Stimulated activated CD8-positive, alpha-beta memory T cell treated with anti-CD3 and anti-CD28 coated beads, Interleukin-12 subunit alpha, Interleukin-12 subunit beta, amount 100 ng/mL, for 4 hours (primary cell): ENCODE measurements at places on chromosomes 4 and X.

- no peak for DNase-seq
Measured at GRCh38 chrX:10173331-10173900, 16.6 kb downstream of the CLCN4 start.

- DNase-seq, result no peak
Measured at GRCh38 chrX:19595043-19595677, 79.9 kb upstream of the MAP3K15 start.

DNA sequence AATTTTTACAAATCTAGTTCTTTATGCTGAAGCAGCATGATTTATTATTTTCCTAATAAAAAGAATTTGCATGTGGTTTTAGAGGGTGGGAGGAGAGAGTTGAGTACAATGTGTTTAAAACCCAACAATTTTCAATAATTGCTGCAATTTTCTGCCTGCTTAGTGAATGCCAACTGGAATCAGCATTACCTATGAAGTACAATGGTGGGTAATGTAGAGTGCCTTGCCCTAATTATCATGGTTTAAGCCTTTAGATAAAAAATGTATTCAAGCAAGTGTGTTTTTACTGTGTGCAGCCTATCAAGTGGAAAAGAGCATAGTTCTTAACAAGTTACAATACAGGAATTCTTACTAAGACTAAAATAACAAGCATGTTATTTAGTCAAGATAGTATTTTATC lies 77.9 kb upstream of the ANKRD50 start:
- no peak for DNase-seq

DNA sequence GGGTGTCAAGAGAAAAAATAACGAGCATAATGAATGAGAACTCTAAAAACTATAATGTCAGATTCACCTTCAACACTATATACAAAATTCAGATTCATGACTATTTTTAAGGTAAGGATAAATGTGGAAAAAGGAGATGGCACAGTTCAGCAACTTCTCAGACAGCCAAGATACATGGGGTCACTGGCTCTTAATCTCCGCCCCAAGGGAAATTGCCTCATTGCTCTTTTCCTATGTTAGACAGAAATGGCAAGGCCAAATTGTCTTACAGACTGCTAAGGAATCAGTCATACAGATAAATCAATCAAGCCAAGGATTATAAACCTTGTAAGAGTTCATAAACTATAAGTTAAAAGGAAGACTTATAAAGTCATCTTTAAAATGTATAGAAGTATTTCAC lies 183.4 kb downstream of the OPHN1 start:
- DNase-seq, result no peak

DNA sequence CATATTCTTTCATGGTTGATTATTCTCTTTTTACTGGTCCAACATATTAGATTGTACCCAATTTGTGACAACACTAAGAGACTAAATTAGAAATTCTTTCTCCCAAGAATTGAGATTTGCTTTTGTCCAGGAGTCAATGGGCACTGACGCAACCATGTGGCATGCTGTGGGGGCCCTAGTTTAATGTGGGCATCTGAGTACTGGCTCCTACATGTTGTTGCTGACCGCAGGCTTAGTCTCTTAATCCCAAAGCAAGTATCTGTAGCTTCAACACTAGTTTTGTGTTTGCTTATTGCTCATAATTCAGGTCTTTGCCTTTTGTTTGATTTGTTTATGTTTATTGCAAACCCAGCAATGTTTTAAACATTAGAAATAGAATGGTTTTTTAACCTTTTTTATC lies 263.4 kb upstream of the NDST4 start:
- DNase-seq, result no peak

DNA sequence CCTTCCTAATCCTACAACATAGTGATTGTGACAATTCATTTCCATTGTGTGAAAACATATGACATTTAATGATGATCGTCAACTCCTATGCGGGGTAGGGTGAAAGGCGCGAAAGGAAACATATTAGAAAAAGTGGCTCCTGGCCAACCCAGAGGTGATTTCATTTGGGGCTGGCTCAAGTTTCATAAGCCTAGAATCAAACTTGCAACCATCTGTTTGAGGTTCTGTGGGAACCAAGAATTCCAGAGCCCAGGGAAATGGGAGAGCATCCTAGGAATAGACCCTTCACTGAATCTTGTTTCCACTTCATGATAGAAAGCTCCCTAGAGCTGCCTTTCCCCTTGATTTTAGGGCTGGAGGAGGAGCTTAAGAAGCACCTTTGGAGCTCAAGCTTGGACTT lies 101.3 kb upstream of the EGFL6 start:
- no peak for DNase-seq

- no peak for DNase-seq
Measured at GRCh38 chr4:165133150-165133549, 20.5 kb upstream of the TMEM192 start.

DNA sequence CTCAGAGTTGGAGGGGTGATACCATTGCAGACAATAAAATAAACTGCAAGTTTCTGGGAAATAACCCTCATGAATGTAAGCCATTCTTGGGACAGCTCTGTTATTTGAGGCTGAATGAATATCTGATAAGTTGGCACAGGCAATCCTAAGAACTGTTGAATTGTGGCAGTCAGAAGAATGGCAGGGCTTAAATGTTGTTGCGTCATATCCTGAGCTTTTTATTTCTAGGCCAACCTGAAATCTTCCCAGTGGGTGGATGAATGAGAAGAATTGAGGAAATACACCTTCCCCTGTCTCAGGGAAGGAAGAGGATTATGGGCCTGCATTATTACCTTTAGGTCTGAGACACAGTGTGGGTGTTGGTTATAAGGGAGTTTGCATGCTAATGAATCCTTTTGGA lies 64.4 kb upstream of the C4orf54 start:
- DNase-seq, result no peak

- DNase-seq, result no peak
Measured at GRCh38 chrX:46268412-46268811, 276.8 kb downstream of the ZNF674 start.
